ENCODE measurements at places on chromosomes 11 and 22.

DNA sequence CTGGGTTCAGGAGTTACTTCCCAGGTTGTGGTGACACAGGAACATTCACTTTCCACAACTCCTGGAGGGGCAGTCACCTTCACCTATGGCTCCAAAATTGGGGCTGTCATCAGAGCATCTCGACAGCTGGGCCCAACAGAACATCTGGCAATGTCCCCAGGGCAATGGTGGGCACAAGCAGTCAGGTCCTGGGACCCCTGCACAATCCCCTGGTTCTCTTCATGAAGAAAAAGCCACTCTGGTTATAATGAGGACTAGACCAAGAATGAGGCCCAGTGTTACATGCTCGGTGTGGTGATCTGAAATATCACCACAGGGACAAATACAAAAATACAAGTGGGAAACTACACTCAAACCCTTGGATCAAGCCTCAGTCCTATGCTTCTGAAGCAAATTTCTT lies 89.0 kb upstream of the VPREB1 start:
- DNase-seq: no peak

DNA sequence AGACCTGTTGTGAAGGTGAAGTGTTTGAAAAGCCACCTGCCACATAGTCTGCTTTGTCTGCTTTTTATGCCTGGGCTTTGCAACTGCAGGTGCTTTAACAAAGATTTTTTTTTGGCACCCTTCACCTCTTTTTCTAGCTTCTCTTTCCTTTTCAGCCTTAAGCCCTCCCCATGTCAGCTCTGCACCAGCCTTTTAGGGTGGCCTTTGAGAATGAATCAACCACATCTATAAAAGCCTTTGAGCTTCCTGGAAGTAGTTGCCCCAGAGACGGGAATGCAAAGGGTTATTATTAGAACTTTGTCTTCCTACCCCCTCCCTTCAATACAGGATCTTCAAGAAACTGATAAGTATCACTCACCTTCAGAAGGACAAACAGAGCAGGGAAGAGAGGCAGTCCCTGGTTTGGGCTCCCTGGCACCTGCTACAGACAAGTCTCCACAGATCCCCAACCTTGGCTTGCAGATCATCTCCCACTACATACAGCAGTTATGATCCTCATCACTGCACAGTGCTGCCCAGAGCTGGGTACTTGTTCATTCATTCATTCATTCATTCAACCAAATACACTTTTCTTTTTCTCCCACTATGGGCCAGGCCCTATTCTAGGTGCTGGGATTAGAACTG lies 8.0 kb downstream of the PVALB start:
- DNase-seq: no peak

GRCh38 chr11:58164389-58164788 lies 24.5 kb upstream of the OR9Q2 start:
- DNase-seq: no peak

DNA sequence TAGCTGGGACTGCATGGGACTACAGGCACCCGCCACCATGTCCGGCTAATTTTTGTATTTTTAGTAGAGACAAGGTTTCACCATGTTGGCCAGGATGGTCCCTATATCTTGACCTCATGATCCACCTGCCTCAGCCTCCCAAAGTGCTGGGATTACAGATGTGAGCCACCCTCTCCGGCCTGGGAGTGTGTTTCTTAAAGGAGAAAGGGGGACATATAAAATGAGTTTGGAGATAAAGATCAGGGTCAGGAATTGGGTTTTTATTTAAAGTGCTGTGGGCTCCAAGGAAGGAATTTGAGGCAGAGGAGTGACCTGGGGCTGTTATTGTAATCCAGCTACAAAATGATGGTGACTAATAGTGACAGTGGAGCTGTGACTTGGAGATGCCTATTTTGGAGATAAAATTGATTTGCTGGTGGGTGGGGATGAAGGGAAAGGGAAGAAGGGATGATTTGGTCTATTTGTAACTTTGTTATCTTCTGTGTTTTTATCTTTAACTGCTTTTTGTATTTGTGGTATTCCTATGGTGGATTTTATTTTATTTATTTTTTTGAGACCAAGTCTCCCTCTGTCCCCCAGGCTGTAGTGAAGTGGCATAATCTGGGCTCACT lies 5.0 kb downstream of the CRKL start:
- DNase-seq: no peak

GRCh38 chr11:77422687-77423086 lies 51.2 kb downstream of the PAK1 start:
- DNase-seq: no peak

- DNase-seq: peak; percentile 83
Measured at GRCh38 chr11:64233913-64234586, at the start of gene VEGFB. Gene VEGFB, plus strand, starts transcription at chr11:64234584. Its CDS starts 250 bp downstream, at chr11:64234834.

- DNase-seq: peak; percentile 81
Measured at GRCh38 chr11:1827095-1827813, 7.5 kb upstream of the SYT8 start.

GRCh38 chr11:64208796-64209562 lies 2.5 kb downstream of the FERMT3 start:
- no peak for DNase-seq

DNA sequence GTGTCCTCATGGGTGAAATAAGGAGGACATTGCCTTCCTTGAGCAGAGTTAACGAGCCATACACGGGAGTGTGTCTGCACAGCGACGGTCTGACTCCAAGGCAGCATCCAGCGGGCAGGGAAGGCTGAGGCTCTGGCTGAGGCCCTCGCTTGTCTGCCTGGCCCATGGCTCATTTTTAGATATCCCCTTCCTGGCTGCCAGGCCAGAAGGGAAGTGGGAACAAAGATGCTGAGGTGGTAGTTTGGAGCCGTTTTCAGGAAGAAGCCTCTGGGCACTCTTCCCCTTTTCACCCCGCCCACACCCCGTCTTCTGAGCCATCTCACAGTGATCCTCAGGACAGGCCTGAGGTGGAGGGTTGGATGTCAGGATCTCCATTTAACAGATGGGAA lies 3.0 kb upstream of the SLCO2B1 start:
- no peak for DNase-seq

GRCh38 chr22:43774318-43774915 lies 37.7 kb downstream of the EFCAB6 start:
- no peak for DNase-seq

DNA sequence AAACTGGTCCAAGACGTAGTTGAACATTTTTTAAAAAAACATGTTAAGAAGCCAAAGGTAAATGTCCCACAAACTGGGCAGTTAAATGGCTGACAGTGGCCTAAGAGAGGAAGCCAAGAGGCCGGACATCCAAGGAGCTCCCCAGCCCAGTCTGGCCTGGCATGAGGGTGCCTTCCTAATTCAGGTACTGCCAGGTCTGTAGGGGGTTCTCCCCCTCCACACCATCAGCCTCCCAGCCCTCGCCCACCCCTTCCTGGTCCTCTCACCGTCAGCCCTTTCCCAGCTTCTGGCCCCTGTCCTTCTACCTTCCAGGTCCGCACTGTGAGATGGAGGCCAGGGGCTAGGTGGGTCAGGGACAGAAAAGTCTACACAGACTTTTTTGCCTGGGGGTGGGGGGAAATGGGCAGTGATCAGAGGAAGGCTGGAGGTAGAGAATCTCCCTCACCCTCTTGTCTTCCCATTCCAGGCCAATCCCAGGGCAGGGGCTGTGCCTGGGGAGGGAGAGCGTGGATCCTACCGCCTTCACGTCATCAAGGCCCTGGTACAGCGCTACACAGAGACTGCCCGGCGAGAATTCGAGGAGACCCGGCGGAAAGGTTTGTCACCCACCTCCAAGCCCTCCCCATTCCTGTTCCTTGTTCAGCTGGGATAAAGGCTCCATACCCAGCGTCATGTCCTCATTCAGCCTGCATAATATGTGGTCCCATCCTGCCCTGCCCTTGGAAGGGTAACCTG lies 6.0 kb downstream of the ART5 start:
- no peak for DNase-seq

GRCh38 chr22:20463324-20464095 lies 25.9 kb upstream of the SCARF2 start:
- DNase-seq: no peak

GRCh38 chr22:30247561-30247960 lies 1.0 kb upstream of the LIF start:
- no peak for DNase-seq

DNA sequence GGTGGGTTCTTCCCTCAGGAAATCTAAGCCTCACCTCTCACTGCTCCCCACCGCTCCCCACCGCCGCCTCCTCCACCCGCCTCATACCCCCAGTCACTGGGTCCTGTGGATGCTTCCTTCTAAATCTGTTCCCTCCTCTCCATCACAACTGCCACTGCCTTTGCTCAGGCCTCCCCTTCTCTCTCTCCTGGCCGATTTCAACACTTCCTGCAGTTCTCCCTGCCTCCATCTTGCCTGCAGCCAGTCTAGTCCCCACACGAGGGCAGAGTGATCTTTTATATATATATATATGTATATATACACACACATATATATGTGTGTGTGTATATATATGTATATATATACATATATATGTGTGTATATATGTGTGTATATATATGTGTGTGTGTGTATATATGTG lies 27.8 kb downstream of the CREB3L1 start:
- peak; percentile 24 for DNase-seq

DNA sequence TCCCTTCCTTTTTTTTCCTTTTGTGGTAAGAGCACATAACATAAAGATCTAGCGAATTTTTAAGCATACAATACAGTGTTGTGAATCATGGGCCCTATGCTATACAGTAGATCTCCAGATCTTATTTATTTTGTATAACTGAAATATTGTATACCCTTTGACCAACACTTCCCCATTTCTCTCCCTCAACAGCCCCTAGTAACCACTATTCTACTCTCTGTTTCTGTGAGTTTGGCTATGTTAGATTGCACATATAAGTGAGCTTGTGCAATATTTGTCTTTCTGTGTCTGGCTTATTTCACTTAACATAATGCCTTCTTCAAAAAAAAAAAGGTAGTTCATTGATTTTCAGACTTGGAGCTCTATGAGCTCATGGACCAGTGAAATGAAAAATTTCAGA lies 180.5 kb downstream of the C11orf91 start:
- DNase-seq: no peak

DNA sequence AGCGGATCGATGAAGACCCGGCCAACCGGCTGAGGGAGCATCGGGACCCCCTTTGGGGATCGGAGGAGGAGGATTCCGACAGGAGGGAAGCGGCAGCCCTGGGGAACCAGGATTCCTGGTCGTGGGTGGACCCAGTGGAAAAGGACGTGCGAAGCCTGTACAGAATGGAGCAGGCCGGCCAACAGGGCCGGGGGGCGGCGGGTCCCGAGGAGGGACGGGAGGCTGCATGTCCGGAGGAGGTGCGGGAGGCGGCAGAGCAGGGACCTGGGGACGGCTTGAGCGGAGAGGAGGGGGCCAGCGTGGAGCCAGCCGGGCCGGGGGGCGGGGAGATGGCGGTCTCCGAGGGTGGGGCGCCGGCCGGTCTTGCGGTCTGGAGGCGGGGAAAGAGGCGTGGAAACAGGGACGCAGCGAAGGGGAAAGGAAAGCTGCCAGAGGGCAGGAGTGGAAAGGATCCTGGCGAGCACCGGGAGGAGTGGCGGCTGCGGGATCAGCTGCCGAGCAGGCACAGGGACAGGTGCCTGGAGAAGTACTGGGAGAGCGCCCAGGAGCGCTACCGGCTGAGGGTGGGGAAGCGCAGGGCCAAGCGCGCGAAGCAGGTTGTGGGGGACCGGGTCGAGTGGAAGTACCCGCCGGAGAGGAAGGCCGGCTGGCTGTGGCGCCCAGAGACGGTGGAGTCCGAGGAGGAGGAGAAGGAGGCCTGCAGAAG lies at the start of gene ANO5:
Gene ANO5, plus strand, starts transcription at position 444 of the 706 bp plus-strand sequence. CDS start 408 bp downstream, outside the sequence.
- peak; percentile 23 for DNase-seq

GRCh38 chr11:64048042-64048854 lies 12.5 kb downstream of the FLRT1 start:
- no peak for DNase-seq

DNA sequence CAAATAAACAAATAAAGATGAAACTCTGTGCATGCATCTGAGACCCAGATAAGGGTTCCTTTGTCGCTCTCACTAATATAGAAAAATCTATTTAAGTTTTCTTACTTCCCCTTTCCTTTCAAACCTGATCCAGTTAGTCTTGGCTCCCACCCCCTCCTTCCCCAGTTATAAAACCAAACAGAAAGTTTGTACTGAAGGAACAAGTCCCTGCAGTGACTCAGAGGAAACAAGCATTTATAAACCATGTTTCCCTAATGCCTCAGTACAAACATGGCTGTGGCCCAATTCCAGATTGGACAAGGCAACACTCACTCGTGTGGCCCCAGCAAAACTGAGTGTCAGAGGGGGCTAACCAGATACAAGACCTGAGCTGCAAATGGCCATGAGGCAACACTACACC lies 65.5 kb upstream of the ARHGAP20 start:
- DNase-seq: peak; percentile 39

DNA sequence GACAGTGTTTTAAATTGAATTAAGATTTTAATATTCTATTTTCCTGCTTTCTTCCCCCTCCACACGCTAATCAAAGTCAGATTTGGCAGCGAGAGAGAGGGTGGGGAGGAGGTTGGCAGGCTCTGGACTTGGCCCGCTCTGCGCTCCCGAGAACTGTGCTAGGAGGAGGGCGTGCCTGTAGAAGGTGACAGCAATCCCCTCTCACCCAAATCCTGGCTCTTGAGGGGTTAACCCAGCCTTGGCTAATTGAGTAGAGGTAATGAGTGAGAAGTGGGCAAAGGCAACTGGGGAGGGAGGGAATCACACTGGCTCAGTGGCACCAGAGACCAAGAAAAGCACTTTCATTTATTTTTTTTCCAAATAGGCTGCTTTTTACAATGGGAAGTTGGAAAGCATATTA lies 42.2 kb downstream of the BUD13 start:
- DNase-seq: peak; percentile 52

GRCh38 chr11:126585774-126586491 lies 230.4 kb downstream of the ST3GAL4 start:
- peak; percentile 92 for DNase-seq

- DNase-seq: no peak
Measured at GRCh38 chr11:30811226-30811755, 225.1 kb upstream of the MPPED2 start.

DNA sequence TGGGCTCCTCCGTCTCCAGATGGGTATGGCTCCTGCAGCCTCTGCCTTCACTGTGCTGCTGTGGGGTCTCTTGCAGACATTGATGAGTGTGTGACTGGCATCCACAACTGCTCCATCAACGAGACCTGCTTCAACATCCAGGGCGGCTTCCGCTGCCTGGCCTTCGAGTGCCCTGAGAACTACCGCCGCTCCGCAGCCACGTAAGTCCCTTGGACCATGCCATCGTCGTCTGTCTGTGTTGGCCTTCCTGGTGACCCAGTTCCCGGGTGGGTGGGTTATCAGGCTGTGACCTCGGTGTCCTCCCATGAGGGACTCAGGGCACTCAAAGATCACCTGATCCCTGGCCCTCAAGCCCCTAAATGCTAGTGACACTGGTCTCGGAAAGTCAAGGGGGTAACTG lies 47.7 kb downstream of the FBLN1 start:
- no peak for DNase-seq

- DNase-seq: no peak
Measured at GRCh38 chr22:49522582-49523373, 304.9 kb downstream of the BRD1 start.

DNA sequence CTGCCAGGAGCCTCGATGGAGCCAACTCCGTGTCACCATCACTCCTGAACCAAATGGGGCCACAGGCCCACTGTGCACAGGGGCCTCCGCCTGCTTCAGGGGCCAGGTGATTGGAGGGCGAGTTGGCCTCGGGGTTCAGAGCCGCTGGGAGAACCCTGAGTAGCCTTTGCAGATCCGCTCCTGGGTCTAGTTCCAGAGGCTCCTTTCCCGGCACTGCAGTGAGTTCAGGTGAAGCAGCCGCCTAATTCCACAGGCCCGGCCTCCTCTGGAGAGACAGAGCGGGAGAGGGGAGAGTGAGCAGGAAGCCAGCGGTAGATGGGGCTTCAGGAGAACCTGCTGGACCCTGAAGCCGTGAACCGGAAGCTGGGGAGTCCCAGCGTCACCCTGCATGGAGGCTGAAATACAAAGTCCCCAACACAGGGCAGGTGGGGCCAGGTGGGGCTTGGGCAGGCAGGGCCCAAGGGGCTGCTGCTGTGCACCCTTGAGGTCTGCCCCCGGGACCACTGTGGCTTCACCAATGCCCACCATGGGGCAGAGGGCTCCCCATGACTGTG lies 22.5 kb downstream of the DRD4 start:
- DNase-seq: no peak

Measured in AG20443 (cell line).